Suppressor macrophage treated with lipopolysaccharide for 1 hour (primary cell): ENCODE measurements at places on chromosomes 13 and 19.

GRCh38 chr13:78103936-78104335 is 185.3 kb upstream of the EDNRB start:
- DNase-seq: no peak

DNA sequence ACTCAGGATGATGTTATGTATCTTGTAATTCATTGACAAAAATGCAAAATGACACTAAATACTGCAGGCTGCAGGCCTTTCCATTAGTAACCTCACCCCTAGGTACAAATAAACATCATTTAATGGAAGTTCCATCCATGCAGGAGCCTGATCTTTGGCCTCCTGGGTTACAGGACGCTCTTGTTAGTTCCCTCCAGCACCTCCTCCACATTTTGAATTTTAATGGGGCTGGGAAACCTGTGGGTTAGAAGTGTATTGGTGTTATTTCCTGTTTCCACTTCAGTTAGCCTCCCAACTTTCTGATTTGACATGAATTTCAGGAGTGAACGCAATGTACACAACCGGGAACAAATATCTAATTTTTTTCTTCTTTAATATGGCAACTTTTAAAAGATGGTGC is 237.1 kb upstream of the ARGLU1 start:
- no peak for DNase-seq

GRCh38 chr19:34481861-34482379 is 362 bp downstream of the WTIP start:
- DNase-seq: peak; percentile 42

DNA sequence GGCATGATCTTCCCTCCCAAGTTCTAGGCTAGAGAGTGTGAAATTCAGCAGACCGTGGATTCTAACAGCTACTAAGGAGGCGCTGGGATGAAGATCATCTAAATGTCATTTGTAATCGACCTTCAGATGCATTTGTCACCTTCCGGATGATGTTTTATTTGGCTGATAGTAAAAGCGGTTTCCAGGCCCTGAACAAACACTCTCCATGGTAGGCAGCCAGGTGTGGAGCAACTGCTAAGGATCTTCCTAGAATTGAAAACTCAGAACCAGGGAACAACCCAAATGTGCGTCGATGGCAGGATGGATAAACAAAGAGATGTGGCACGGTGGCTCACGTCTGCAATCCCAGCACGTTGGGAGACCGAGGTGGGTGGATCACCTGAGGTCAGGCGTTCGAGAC is 107.2 kb upstream of the CACNA1A start:
- DNase-seq: no peak

- DNase-seq: no peak
Measured at GRCh38 chr13:36358175-36358718, 12.1 kb upstream of the SPART start.

GRCh38 chr13:109985871-109986450 is 199.6 kb upstream of the IRS2 start:
- no peak for DNase-seq

DNA sequence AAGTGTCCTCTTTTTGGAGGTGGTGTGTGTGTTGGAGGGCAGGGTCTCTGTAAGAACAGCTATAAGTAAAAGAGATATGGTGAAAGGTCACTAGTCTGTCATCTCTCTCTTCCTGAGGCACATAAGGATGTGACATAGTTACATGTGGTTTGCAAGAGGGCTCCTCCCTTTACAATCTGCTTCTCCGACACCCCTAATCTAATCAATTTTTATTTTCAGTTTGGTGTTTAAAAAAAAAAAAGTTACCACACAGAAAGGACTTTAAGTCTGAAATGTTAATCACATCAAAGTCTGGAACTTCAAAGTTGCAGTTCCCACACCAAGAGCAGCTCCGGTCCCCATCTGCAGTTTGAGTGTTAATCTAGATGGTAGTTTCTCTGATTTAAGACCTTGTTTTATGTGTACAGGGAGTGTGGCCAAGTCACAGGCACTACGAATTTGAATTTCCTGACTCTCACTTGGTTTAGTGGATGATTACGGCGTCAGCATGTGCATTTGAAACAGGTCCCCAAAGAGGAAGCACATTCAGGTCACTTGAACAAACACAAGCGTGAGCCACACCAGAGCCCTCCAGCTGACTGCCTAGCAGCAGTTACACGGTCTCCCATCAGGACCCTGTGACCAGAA is 53.1 kb downstream of the FOXO1 start:
- peak; percentile 71 for DNase-seq

GRCh38 chr19:16876904-16877361 is 11.9 kb upstream of the F2RL3 start:
- DNase-seq: no peak

- no peak for DNase-seq
Measured at GRCh38 chr13:40920826-40921225, 98.3 kb downstream of the ELF1 start.

- DNase-seq: no peak
Measured at GRCh38 chr13:27712421-27712820, 79.9 kb upstream of the GSX1 start.

DNA sequence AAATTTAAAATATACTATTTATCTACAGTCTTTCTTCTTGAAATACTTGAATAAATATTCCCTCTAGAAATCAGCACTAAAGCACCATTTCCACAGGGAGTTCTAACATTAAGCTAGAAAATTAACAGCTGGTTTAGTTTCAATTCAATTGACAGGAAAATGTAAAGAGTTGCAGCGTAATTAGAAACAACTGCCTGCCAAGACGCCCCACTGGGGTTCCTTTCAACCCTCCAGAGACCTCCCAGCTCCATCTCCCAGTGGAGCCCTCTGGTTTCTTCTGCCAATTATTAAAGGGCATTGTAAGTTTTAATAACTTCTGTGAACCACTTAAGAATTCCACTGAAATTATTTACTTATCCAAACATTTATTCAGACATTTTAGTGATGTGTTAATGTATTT is 4.2 kb downstream of the GJA3 start:
- no peak for DNase-seq

- no peak for DNase-seq
Measured at GRCh38 chr13:77150651-77151050, 123.7 kb upstream of the FBXL3 start.

DNA sequence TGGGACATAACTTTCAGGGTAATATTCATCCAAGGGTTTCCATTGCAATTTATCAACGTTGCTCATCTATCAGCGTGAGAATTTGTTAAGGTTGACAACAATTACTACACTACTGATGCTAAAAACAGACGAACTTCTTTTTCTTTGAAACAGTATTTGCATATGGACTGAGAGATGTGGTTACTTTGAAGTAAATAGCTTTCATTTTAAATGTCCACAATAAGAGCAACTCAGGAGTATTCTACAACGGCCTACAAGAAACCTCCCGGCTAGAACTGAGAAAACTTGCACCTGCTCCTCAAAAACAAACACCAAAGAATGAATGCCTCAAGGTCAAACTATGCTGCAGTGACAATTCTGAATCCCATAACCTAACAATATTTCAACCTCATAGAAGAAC is 238.4 kb downstream of the IRS2 start:
- no peak for DNase-seq

DNA sequence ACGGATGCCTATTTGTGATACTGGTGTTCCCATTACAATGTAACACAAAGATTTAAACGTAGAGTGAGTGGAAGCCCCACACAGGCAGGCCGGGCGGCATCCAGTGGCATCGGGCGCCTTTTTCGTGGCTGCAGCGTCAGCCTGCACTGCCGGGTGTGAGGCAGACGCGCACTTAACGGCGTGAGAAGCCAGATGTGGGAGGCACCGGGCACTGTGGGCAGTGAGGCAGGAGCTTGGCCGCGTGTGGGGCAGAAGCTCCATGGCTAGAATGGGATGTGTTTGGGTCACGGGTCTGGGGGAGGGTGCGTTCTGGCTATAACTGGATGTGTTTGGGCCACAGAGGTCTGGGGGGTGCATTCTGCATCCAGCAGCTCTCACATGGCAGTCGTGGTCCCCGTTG is 63.1 kb upstream of the F7 start:
- DNase-seq: no peak

DNA sequence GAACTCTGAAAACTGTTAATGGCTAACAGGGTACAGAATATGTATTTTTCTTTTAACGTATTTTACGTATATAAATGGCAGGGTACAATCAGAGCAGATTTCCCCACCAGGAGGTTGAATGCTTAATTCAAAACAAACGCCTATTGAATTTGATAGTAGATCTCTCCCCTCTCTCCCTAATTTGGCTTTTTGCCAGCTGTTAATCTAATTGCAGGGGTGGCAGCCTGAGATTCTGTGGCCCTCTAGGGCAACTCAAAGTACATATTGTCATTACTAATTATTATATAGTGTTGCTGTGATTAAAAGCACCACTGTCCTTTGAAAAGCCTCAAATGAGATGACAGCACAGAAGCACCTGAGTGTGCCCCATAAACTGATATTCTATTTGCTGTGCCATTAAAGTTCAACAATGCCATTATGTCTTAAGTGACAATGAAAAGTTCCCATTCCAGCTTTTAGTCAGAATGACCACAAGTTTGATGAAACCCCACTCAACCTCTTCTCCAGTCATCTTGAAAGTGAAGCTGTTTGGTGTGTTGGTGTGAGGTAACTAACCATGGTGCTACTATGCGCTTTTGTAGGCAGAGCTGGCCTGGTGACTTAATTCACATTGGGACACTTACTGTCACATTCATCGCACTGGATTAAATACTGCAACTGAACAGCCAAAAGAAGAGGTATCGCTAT is 351.4 kb downstream of the KCNRG start:
- peak; percentile 10 for DNase-seq

GRCh38 chr19:50817941-50818858 is 5.4 kb downstream of the KLK1 start:
- DNase-seq: peak; percentile 59

DNA sequence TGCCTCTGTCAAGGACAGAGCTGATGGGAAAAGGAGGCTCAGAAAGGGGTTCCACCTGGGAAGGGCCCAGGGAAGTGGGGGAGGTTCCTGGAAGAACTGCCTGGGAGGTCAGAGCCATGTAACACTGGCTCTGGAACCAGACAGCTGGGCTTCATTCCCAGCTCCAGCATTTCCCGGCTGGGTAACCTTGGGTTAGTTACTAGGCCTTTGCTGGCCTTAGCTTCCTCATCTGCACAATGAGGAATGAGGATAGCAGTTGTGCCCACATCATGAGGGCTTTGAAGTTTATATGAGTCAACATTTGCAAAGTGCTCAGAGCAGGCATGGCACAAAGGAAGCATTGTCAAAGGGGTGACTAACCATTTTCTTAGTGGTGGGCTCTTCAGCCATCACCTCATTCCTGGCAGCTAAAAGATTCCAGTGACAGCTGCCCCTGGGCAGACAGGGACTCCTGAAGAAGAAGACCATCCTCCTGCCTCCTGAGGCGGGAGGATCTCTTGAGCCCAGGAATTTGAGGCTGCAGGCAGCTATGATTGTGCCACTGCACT is 1.7 kb upstream of the DNAJB1 start:
- DNase-seq: peak; percentile 78

DNA sequence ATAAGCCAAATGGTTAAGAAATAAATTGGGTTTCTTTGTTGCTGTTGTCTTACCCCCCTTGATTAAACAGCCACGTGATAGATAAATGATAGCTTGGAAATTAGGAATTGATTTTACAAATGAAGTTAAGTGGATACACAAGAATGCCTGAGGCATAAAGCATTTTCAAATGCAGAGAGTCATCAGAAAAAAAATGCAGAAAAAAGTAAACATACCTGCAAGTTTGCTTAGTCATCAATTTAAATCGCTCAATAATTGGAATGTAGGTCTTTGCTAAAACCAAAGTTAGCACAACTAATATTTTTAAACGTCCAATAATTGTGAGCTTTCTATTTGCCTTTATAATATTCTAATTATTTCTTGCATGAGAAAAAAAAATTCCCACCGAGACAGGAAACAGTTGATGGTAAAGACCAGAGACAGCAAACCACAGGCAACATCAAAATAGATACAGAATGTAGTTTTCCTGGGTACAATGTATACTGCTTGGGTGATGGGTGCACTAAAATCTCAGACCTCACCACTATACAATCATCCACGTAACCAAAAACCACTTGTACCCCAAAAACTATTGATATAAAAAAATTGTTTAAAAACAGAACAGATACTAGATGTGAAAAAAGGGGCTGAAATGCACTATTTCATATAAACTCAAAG is 924.0 kb downstream of the PCDH9 start:
- no peak for DNase-seq

DNA sequence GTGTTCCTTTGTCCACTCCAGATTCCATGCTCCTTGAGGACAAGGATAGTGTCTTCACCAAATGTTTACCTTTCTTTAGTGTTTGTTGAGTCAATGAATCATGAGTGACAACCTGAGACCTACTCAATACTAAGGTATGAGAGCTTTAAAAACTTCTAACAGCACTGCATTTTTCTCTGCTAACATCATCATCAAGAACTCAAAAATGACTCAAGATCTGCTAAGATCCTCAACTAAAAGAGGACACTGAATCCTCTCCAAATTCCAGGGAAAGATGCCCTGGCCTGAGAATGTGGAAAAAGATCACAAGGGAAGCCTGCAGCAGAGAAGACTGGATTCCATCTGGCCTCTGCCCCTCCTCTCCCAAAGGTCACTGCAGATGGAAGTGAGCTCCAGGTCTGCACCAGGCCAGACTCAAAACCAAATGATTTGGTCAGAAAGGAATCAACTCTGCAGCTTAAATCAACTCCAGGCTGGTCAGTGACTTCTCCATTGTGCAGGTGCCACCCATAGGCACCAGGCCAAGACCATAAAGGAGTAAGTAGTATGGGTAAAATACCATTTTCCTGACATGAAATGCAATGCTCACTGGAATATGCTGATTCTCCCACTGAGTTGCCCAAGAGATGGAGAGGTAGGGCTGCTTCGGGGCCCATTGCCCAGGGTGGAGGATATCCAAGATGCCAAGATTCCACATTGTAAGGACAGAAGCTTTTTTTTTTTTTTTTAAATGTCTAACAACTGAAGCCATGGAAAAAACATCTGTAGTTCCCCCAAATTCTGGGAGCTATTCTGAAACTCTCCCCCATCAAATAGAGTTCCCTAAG is 89.5 kb upstream of the DOCK9 start:
- DNase-seq: no peak
